Mesothelial cell of epicardium (in vitro differentiated cells): ENCODE measurements at places on chromosomes 5 and 9.

DNA sequence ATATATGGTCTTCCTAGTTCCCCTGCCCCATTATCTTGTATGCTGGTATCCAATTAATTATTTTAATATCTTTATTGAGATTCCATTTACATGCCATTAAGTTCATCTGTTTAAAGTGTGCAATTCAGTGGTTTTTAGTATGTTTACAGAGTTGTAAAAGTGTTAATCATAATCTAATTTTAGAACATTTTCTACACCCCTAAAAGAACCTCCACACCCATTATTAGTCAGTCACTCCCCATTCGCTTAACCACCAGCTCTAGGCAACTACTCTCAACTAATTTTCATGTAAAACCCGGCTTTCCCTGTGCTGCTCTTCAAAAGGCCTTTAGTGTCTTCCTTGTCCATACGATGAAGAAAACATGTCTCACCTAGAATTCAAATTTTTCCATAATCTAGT, 20.8 kb upstream of the CAVIN4 start:
- DNase-seq: no peak

DNA sequence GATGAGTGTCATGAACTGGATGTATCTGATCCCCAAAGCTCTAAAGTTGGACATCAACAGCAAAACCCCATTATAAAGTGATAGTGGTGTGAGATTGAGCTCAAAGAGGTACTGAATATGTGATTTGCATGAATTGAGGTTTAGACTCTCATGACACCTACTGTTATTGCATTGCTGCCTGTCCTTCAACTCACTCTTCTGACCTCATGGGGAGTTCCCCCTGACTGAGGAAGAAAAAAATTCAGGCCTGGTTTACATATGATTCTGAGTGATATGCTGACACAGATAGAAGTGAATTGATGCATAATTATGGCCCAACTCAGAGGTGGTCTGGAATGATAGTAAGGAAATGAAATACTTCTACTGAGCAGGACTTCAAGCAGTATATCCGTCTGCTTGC, 76.2 kb upstream of the CHD1 start:
- DNase-seq: no peak

DNA sequence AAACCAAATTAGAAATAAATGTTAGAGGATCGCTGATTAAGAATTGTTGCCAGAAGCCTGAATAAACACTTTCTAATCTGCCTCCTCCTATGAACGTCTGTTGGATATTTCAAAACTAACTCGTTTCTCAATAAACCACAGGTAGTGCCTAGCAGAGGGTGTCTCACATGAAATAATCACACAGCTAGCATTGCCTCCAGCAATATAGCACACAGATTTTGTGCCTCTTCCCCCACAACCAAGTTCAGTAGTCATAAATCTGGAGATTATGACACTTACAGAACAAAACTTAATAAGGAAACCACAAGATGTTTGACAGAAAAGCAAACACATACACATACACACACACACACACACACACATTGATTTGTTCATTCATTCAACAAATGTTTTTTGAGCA, 173.2 kb upstream of the CDH10 start:
- no peak for DNase-seq

GRCh38 chr9:15386465-15386864, 36.2 kb upstream of the SNAPC3 start:
- DNase-seq: no peak

DNA sequence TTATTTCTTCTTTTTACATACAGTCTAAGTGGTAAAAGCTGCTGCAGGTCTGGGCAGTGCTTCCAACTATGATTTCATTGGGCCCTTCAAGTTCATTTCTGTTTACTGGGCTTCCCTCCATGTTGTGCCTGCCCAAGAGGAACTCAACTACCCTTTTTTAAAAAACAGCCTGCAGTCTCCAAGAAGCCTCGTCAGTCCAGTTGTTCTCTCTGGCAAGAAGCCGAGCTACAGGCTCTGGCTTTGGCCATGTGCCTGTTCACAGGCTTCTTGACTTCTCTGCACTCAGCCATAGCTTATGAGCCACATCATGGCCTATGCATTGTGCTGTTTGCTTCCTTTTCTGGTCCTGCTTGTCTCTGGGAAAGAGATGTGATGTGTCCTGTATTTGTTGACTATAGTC, 119.7 kb upstream of the PJA2 start:
- no peak for DNase-seq

DNA sequence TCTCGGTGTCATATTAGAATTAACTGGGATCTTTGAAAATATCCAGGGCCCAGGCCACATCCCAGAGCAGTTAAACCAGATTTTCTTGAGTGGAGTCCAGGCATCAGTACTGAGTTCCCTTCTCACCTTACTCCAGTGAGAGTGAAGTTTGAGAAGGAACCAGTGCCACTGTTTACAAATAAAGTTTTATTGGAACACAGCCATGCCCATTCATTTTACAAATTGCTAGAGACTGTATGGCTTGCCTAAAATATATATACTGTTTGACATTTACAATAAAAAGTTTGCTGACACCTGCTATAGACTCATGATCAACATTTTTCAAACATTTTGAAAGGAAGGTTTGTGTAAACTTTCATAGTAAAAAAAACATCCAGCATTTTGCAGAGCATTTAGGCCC, 63.7 kb upstream of the DMRT3 start:
- DNase-seq: no peak
